ENCODE measurements at places on chromosomes 2 and 18.
A peak's percentile ranks its signal among the peaks of the same experiment; 100 is the strongest.

GRCh38 chr2:27914805-27915175 is 24.3 kb downstream of the BABAM2 start:
- no peak for DNase-seq

GRCh38 chr18:10893196-10893595 is 256.2 kb downstream of the PIEZO2 start:
- DNase-seq: no peak

DNA sequence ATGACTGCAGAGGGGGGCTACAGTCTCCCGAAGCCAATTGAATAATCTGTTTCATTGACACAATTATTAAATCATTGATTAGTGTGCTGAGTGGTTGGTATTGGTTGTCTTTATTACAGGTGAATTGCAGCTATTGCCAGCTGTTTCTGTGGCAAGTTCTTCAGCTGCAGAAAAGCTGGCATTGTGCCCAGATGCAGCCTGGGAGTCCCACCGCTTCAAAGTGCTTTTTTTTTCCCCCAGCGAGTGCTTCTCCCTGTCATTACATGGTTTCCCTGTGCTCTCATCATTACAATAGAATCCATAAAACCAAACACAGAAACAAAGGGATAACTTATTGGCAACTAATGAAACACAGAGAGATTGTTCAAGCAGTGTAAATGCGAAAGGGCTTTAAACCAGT is 164.7 kb downstream of the GRB14 start:
- DNase-seq: no peak

DNA sequence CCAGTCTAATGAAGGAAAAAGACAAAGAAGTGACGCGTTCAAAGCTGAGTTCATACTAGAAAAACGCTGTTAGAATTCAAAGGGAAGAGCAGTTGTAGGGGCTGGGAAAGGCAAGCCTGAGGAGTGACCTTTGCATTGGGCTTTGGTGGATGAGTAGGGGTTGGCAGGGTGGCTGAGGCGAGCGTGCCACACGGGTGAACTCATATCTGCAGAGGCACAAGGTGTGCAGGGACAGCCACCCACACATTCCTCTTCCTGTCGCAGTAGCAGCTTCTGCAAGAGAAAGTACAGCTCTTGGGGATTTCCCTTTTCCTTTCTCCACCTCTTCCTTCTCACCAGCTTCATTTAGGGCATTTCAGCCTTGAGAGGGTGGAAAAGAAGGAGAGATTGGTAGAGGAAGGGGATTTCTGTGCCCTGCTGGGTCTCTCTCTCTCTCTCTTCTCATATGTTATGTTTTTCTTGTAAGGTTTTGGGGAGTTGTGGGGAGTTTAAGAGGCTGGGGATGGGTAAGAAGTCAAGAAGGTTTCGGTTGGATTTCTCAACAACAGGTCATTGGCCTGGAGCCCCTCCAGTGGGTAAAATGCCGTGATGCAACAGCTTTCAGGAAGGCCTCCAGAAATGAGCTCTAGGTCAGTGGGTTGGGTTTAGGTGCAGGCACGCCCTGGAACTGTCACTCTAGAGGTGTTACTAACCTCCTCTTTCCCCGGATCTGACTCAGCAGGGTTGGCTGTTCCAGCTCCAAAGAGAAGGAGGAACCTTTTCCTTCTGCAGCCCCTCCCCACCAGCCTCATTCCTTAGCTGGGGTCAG is 40.1 kb downstream of the ODC1 start:
- peak; percentile 93 for DNase-seq

GRCh38 chr2:59276033-59276432 is 1034.9 kb upstream of the FANCL start:
- no peak for DNase-seq
